Central memory CD8-positive, alpha-beta T cell (primary cell): ENCODE measurements at places on chromosomes 16 and 17.
A peak's percentile ranks its signal among the peaks of the same experiment; 100 is the strongest.

DNA sequence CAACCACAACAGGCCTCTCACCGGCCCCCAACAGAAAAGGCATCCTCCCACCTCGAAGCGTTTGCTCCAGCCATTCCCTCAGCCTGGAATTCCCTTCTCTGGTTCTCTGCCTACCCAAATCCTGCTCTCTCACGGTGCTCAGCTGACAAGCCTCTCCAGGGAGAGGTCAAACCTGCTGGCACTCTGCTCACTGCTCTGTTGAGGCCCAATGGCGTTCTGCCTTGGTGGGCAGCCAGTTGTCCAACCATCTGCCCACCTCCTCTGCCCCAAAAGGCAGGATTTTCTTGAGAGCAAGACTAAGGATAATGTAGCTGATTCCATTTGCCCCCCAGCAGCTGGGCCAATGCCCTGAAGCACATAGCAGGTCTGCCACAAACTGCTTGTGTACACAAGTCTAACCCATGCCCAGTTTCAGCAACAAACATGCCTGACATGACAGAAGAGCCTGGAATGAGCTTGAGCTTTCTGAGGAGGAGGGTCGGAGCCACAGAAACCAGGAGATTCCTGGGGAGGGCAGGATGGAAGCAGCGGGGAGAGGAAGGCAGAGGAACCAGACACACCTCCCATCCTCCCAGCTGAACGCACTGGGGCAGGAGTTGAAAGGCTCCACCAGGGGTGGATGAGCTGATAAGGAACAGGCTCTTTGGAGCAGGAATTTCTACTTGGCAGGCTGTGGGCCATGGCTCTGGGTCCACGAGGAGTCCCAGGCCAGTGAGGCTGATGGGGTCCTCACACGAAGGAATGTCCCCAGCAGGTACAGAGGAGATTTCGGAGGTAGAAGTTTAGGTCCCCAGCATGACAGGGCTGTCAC, 23.9 kb downstream of the ARHGAP27 start:
- DNase-seq: no peak

DNA sequence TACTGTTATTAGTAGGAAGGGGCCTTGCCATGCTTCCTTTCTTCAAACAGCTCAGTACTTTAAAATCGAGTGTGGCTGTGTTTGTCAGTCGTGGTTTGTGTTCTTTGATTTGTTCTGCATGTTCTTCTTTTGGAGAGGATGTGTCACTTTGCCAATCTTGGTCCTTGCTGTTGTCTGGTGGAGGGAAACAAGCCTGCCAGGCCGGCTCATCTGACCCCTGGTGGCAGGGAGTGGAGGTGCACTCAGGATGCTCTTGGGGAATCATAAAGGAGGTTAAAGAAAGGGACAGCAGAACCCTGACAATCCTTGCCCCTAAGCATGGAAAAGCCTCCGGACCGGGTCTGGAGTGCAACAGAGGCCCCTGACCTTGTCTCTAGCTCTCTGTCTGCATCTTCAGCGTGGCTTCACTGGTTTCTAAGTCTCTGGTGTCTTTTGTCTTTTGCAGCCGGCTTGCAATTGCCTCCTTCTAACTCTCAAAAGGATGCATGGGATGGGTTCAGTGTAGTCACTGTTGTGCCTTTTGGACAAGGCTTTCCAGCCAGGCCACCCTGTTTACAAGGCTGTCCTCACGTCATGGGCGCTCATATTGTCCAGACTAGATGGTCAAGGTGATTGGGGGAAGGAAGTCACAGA, 135.8 kb downstream of the WWOX start:
- DNase-seq: peak; percentile 40

GRCh38 chr17:70100983-70101382, 26.0 kb downstream of the KCNJ16 start:
- no peak for DNase-seq

DNA sequence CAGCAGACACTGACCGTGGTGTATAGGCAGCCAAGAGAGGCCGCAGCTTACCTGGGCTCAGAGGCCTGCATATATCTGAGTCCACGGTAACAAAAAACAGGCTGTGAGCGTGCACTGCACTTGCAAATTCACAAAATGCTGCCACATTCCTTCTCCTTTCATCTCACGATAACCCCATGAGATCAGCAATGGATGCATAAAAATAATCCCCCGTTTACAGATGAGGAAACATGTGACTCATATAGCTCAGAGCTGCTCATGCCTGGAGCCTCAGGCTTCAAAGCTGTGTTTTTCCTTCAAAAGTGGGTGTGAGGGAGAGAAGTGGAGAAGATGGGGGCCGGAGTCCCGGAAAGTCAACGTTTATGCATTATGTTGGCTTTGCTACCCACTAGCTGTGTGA, 118.3 kb upstream of the FOXF1 start:
- DNase-seq: no peak

GRCh38 chr16:1362807-1363206, 11.1 kb downstream of the GNPTG start:
- no peak for DNase-seq

DNA sequence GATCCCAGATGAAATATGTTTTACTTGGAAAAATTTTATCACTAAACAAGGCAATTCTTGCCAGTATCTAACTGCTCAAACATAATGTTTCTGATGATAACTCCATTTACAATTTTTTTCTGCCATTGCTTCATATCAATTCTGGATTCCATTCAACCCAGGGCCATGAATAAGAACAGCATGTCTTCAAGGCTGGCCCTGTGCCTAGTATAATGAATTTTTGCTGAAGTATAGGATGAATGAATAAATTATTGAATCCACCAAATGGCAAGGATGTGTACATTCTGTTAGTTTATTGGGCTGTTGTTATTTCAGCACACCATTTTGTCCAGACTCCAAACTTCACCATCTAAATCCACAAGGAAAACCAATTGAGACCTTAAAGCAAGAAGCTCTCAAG, 414.7 kb downstream of the HS3ST3B1 start:
- no peak for DNase-seq

DNA sequence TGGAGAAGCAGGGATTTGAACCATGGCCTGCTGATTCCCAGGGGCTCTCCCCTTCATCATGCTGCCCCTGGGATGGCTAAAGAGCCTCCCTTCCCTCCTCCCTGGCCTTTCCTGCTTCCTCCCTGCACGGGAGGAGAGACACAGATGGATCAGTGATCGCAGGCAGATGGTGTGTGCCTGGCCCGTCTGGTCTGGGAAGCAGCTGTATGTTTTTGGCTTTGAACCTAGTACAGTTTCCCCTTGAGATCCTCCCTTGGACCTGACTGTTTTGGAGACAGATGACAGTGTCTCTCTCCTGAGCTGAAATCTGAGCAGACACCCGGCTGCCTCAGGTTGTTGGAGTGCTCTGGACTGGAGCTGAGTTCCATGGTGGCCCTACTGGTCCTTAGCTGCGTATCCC, 29.0 kb upstream of the ATP2C2 start:
- DNase-seq: no peak

DNA sequence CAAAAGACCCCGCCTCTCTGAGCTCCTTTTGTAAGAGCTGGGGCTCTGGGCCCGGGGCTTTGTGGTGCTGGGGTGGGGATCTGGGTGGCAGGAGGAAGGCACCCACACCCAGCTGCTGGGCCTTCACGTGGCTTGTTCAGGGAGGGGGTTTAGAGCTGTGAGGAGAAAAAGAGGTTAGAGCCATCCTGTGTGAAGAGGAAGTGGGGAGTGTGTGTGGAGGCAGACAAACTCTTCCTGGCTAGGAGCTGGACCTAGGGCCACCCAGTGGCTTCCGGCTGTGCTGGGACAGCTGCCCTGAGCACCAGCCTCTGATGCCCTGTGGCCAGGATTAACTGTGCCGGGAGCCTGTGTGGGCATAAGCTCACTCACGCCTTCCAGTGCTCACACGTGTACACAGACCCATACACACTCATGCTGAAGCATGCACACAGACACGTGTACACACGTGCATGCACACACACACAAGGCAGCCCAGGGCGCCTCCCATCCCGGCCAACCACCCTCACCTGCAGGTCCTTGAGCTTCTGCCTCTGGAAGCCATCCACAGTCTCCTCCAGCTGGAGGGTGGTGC, 7.4 kb downstream of the CIBAR2 start:
- peak; percentile 41 for DNase-seq

DNA sequence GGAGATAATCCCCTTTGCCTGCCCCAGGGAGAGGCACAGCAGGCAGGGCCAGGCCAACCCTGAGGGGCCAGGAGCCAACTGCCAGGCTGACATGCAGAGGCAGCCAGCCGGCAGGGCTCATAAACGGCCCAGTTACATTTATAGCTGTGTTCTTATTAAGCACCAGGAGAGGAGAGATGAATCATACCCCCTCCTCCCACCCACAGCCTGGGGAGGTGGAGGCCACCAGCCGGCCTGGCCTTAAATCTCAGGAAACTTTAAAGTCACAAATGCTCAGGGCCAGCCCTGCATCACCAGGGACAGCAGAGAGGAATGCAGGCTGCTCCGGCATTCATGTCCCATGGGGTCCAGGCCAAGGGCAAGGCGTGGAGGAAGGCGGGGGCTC, 177.2 kb downstream of the TMEM132E start:
- DNase-seq: no peak

DNA sequence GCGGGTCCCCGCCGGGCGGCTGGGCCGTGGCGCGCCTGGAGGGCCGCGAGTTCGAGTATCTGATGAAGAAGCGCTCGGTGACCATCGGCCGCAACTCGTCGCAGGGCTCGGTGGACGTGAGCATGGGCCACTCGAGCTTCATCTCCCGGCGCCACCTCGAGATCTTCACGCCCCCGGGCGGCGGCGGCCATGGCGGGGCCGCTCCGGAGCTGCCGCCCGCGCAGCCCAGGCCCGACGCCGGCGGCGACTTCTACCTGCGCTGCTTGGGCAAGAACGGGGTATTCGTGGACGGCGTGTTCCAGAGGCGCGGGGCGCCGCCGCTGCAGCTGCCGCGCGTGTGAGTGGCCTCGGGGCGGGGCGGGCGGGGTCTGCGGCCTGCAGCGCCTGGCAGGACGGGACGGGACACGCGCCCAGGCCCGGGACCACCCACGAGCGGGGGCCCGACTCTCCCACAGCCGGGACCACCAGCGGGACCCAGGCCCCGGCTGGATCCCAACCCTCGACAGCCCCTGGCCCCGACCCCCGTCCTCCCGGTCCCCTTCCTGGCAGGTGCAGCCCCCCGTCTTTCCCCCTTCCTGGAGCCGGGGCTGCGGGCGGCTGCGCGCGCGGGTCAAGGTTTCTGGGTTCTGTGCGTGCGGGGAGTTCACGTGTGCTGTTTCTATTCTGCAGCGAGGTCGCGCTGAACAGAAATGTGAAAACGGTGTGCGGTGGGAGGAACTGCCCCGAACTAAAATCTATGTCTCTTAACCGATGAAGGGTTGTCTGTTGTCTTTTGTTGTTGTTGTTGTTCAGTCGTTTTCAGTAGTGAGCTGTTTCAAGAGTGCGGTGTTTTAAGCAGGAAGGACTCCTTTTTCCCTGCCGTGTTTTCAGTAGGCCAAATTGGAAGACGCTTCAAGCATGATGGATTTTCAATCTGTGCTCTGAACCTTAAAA, 705 bp downstream of the FOXK2 start:
- no peak for DNase-seq

- DNase-seq: no peak
Measured at GRCh38 chr16:52597073-52597771, 50.3 kb upstream of the TOX3 start.

DNA sequence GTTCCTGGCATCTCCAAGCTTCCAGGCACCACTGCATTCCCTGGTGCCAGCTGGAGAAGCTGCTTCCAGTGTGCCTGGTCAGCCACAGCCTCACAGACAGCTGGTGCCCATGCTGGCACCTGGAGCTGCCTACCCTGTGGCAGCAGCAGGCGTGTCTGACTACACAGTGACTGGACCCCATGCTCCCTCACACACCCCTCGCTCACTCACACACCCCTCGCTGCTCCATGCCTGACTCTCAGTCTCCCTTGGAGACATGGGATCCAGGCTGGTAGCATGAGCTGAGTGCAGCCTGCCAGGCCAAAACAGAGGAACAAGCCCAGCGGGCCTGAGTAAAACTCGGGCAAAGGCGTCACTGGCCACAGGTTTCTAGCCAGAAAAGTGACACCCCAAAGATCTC, 59.1 kb upstream of the SMIM36 start:
- DNase-seq: no peak
